NCI-H748 treated with DMSO at 0.1 percent for 48 hours (cell line): ENCODE measurements at places on chromosomes 3 and 15.

DNA sequence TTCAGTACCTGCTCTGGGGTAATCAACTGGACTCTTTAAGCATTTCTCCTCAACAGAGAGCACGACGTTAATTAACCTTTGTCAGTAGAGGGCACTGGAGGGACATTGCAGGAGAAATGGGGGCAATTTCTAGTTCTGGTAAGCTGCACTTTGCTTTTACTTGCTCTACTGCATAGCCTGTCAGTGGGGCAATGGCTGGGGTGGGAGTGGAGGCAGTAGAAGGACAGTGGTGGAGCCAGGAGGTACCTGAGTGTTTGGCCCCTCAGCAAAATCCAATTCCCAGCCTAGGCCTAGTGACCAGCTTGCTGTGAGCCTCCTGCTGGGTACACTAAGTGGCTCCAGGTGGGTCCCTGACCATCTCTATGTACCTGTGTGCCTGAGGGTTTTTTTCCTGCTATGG is 18.3 kb upstream of the MED12L start:
- DNase-seq = peak; percentile 0

DNA sequence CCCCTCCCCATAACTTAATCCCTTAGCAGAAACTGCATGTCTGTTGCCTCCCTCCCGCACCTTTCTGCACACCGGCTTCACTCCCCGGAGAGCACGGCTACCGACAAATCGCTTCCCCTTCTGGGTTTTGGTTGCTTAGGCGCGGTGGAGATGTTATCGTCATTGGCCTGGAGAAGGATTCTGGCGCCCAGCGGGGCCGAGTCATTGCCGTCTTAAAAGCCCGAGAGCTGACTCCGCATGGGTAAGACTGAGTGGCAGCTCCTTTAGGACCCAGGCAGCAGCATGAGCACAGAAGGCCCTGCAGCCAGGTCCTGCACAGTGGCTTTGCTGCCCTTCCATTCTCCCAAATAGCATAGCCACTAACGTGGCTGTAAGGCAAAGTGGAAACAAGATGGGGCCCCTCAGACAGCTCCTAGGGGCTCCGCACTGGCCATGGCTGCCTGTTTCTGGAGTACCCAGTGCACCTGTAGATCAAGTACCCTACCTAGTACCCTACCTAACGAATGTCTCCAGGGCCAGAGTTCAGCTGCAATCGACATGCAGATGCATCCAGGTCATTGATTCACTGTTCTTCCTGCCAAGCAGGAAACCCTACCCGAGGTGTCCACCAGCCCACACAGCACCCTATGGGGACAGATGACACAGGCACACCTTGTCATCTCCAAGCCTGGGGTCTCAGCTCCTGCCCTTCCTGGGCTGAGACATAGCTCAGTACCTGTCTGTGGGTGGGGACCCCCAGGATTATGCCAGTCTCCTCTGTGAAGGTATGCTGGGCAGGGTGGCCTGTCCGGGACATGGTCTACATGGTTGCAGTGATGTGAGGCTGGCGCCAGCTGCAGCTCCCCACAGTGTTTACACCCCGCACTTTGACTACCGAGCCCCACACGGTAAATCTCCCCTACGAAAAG is 147.6 kb downstream of the LRRK1 start:
- no peak for DNase-seq

- no peak for DNase-seq
These were observed 144.6 kb downstream of the LPP start for GRCh38 chr3:188298585-188298984.

DNA sequence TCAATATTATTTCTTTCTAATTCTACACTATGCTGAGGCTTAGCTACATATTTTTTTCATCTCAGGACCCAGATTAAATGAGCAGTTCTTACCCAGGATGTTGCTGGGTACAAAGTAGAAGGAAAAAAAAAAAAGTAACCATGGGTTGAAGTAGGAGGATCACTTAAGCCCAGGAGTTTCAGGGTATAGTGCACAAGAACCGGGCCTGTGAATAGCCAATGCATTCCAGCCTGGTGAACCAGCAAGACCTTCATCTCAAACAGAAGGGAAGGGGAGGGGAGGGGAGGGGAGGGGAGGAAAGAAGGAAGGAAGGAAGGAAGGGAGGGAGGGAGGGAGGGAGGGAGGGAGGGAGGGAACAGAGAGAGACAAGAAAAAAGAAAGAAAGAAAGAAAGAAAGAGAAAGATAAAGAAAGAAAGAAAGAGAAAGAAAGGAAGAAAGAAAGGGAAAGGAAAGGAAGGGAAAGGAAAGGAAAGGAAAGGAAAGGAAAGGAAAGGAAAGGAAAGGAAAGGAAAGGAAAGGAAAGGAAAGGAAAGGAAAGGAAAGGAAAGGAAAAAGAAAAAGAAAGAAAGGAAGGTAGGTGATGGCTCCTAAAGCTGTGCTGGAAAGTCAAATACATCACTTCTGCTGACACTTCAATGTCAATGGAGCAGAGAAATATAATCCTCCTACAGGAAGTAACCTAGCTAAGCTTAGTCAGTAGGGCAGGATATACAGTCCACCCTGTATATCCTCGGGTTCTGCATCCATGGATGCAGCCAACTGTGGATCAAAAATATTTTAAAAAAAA is 206.8 kb upstream of the TGFBR2 start:
- DNase-seq = no peak

GRCh38 chr3:117587416-117587815 is 877.8 kb downstream of the TUSC7 start:
- no peak for DNase-seq

- no peak for DNase-seq
These were observed 47.4 kb downstream of the FRMD5 start for GRCh38 chr15:44147636-44148035.

GRCh38 chr3:190574473-190574872 is 60.6 kb downstream of the IL1RAP start:
- DNase-seq = no peak

DNA sequence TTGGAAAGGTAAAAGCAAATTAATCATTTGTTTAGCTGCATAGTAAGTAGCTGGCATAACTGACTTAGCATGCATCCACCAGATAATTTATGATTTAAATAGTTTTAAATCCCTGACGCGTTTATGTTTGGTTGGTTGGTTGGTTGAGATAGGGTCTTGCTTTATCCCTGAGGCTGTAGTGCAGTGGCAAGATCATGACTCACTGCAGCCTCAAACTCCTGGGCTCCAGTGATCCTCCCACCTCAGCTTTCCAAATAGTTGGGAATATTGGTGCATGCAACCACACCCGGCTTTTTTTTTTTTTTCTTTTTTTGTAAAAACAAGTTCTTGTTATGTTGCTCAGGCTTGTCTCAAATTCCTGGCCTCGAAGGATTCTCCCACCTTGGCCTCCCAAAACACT is 263.4 kb downstream of the MCTP2 start:
- no peak for DNase-seq

GRCh38 chr15:63877713-63878271 is 44.0 kb upstream of the HERC1 start:
- DNase-seq = no peak

GRCh38 chr3:38015485-38015884 is 14.0 kb downstream of the PLCD1 start:
- DNase-seq = no peak

- no peak for DNase-seq
These were observed 44.8 kb downstream of the CCR3 start for GRCh38 chr3:46286947-46287565.

- no peak for DNase-seq
These were observed 49.7 kb upstream of the ACP3 start for GRCh38 chr3:132267391-132267993.

GRCh38 chr3:63167113-63167512 is 111.0 kb upstream of the SYNPR start:
- DNase-seq = no peak

GRCh38 chr3:46889381-46890110 is 12.0 kb downstream of the PTH1R start:
- no peak for DNase-seq

- DNase-seq = no peak
These were observed 33.2 kb downstream of the HDAC11 start for GRCh38 chr3:13513051-13513912.

GRCh38 chr3:34882764-34883163 is 756.6 kb upstream of the ARPP21 start:
- DNase-seq = no peak

DNA sequence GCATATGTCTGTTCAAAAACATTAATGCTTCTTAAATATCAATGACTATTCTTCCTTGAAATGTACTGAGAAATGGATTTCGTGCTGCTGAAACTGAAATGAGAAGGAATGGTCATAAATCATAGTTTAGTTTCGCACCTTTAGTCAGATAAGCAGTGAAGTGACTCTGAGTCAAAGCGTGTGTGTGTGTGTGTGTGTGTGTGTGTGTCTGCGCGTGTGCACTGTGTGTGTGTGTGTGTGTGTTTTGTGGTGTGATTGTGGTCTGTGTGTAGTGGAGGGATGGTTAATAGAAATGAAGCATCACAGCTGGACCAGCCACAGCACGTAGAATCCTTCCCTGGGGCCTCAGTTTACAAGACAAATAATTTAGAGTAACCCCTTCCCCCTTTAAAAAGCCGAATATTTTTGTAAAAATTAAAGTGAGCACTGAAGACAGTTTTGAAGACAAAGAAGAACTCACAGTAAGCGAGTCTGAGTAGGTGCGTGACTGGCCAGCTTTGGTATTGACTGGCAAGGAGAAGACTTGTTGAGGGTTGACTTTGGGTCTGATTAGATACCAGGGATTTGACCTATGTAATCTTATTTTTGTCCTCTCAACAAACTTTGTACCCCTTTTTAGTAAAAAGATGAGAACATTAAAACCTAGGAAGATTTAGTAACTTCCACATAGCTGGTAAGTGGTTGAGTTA is 202.0 kb upstream of the IL12A start:
- DNase-seq = no peak

DNA sequence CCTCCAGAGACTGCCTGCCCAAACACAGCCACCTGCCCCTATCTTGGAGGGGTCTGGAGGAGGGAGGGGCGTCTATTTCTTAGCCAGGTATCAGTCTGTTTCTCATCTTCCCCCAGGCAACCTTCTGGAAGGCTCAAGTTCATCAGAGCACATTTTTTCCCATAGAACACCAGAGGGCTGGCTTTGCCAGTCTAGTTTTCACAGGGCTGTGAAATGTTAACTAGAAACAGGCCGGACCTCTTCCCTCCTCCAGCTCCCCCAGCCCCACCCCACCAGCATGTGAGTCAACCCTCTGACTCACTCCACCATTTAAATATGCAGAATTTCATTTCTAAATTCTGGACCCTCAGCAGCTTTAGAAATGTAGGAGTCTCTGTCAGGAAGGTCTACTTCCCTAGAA is 66.9 kb downstream of the SLCO2A1 start:
- DNase-seq = no peak

DNA sequence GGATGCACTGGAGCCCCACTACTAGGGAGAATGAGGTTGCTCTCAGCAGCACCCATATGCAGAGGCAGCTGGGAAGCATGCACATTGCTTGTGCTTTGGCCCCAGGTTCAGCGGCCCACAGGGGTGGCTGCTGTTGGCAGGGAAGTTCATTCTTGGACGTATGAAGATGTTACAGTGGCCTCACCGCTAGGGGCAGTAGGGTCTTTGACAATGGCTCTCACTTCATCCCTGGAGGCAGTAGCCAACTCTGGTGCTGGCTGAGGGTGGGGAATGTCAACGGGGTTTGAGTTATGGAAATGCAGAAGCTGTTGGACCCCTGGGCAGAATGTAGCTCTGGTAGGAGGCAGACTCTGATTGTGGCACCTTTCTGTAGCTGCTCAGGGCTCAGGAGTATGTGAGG is 279.9 kb downstream of the SCAPER start:
- DNase-seq = no peak

DNA sequence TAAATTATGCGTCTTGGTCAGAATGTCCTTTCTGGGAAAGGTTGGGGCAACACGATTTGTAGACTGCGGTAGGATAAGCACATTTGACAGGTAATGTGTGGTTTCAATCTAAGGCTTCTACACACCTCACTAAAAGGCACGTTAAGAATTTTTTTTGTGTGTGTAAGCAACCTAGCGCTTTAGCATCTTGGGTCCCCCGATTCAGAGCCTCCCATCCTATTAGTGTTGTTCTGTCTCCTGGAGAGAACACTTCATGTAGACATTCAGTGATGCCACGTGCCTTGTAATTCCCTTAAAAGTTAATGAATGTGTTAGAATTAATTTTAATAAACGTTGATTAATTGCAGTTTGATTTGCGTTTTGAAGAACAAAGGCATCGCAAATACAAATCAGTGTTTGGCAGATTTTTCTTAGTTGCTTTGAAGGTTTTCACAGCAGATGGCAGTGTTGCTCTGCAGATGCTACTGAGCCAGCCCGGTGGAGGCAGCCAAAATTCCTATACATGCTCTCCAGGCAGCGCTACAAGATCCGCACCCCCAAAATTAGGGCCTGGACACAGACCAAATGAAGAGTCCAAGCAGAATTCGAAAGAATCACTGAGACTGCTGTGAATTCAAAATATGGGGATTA is 63.5 kb downstream of the OTOL1 start:
- DNase-seq = peak; percentile 5

DNA sequence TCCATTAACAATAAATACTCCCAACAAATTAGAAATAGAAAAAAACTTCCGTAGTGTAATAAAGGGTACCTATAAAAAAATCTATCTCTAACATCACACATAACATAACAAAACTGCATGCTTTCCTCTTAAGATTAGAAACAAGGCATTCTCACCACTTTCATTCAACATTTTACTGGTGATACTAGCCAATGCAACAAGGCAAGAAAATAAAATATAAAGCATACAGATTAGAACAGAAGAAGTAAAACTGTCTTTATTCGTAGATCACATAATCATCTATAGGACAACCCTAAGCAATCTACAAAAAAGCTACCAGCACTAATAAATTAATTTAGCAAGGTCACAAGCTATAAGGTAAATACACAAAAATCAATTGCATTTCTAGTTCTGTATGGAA is 107.1 kb downstream of the PLD1 start:
- DNase-seq = no peak

- no peak for DNase-seq
These were observed 921.7 kb downstream of the TBL1XR1 start for GRCh38 chr3:176275538-176275937.

DNA sequence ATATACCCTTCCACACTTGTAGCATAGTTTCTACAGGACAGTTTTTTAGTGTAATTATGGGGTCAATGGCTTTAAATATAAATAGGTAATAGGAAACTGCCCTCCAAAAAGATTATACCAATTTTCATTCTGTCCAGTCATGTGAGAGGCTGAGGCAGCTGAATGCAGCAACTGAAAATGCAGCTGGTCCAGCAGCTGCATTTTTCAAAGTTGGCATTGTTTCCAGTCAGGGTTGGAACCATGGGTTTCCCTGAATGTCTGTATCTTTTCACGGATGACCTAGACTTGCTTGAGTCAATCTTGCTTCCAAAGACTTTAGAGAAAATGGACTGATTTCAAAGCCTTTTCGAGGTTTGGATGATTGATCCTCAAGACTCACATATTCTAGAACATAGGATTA is 9.9 kb upstream of the KNL1 start:
- no peak for DNase-seq
